ENCODE measurements at places on chromosomes 12 and 14.

- DNase-seq: peak; percentile 80
These were observed 281.7 kb upstream of the AMIGO2 start for GRCh38 chr12:47361389-47362021.

- DNase-seq: no peak
These were observed 12.3 kb upstream of the SLC35E3 start for GRCh38 chr12:68733661-68734071.

DNA sequence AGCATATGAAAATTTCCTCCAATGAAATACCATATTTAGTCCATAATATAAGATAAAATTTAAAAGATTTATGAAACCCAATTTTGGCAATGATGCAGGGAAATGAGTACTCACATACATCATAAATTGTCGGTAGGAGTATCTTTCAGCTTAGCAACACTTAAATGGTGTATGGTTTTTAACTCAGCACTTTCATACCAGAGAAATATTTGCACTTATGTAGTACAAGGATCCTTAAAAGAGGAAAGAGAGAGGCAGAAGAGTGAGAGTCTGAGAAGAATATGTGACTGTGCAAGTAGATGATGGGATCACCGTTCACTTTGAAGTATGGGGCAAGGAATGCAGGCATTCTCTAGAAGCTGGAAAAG is 379.3 kb upstream of the DCN start:
- DNase-seq: no peak

- no peak for DNase-seq
These were observed 44.2 kb downstream of the GPR137C start for GRCh38 chr14:52596861-52597260.

DNA sequence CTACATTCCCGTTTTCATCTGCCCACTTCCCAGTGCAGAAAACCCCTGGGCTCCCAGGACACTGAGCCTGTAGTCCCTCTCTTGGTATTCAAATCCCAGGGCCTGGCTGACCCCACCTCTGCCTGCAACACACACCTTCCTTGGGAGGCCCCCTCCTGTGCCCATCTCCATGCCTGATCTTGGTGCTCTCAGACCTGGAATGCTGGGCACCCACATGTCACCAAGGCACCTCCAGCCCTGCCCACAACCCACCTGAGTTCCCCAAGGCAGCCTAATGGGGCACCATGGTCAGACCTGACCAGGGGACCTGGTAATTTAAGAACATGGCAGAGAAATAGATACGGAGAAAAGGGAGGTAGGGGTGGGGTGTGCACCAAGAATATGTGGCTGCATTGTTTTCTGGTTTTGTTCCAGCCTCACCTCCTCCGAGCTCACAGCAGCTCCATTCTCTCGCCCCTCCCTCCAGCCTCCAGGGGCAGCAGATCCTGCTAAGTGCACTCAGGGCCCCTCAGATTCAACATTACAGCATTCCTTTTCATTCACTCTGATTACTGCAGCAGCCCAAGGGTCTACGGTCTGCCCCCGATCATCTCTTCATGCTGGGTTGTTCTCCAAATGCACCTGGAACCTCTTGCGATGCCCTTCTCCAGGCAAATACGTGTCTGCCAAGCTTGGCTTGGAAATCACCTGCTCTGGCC is 9.2 kb upstream of the HSP90AA1 start:
- no peak for DNase-seq

- no peak for DNase-seq
These were observed 23.4 kb upstream of the GLIPR1 start for GRCh38 chr12:75457191-75457590.

- no peak for DNase-seq
These were observed 10.6 kb upstream of the PYGL start for GRCh38 chr14:50954811-50955372.

DNA sequence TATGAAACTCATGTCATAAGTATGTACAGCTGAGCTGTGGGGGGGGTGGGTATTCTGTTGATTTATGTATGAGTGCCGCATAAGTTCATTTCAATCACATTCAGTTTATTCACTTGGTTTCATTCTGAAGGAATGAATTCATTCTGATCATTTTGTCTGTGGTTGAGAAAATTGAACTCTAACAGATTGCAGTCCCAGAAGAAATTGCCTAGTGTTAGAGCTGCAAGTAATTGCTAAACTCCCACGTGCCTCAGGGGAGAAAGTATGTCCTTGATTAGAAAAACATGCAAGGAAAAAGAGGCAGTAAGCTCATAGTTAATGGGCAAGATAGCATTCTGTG is 442.4 kb upstream of the MGAT4C start:
- DNase-seq: no peak
